ENCODE measurements at places on chromosomes 6 and 20.

- ATAC-seq = peak; percentile 60
Observed at GRCh38 chr6:138817799-138818198, 21.9 kb downstream of the ECT2L start.

- ATAC-seq = peak; percentile 57
Observed at GRCh38 chr6:158046201-158047126, 64.8 kb downstream of the SYNJ2 start.

GRCh38 chr20:39081255-39081654 is 119.1 kb downstream of the DHX35 start:
- ATAC-seq = peak; percentile 66

DNA sequence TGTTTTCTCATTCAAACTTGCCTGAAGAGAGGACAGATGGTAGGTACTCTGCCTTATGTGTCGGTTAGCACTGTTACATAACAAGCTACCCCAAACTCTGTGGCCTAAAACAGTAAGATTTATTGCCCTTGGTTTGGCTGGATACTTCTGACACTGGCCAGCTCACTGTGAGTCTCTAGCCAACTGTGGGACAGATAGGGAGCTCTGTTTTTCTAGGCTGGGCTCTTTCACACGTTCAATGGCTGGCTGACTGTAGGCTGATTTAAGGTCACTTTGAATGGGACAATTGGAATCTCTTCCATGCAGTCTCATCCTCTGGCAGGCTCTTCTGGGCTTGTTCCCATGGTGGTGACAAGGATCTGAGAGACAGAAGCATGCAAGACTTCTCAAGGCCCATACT is 39.4 kb upstream of the JAG1 start:
- ATAC-seq = no peak

- no peak for ATAC-seq
Observed at GRCh38 chr6:45572833-45573232, 195.1 kb upstream of the SUPT3H start.

GRCh38 chr6:117494694-117495318 is 12.3 kb downstream of the DCBLD1 start:
- no peak for ATAC-seq

DNA sequence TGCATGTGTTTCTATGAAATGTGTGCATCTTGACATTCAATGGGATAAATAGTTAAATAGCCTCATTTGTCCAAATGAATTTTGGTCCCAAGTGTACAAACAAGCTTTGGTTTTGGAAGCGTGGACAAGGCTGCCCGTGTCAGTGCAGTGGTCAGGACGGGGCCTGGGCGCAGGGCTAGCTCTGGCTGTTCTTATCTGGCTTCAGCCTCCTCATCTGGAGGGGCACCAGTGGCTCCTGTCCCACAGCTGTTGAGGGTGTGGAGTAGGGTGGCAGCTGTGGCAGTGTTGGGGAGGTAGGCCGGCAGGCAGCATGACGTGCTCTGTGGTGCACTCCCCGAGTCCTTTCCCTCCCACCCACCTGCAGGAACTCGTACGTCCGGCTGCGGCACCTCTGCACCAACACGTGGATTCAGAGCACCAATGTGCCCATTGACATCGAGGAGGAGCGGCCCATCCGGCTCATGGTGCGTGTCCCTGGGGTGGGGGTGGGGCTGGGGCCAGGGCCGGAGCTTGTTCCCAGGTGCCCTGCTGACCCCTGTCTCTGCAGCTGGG is 43.5 kb downstream of the ITPR3 start:
- ATAC-seq = no peak

DNA sequence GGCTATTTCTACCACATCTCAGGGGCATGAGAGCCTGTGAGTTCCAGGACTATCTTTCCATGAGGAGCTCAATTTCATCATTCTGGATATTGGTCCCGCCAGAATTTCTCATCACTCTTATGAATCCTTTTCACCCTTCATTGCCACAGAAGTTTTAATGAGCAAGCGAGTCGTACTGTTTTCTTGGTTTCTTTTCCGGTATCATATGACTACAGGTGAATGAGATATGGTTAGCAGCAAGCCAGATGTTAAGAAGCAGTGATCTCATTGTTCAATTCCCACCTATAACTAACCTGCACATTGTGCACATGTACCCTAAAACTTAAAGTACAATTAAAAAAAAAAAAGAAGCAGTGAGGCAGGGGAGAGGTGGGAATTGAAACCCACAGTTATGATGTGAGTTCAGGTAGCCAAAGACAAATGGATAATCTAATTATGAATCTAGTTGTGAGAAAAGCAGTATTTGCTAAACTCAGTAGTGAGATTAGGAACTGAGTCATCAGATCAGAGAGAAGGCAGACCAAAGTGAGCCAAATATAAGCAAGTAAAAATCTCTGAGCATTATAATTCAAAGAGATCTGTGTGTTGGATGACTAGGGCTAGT is 78.0 kb upstream of the ELOVL5 start:
- ATAC-seq = peak; percentile 95

DNA sequence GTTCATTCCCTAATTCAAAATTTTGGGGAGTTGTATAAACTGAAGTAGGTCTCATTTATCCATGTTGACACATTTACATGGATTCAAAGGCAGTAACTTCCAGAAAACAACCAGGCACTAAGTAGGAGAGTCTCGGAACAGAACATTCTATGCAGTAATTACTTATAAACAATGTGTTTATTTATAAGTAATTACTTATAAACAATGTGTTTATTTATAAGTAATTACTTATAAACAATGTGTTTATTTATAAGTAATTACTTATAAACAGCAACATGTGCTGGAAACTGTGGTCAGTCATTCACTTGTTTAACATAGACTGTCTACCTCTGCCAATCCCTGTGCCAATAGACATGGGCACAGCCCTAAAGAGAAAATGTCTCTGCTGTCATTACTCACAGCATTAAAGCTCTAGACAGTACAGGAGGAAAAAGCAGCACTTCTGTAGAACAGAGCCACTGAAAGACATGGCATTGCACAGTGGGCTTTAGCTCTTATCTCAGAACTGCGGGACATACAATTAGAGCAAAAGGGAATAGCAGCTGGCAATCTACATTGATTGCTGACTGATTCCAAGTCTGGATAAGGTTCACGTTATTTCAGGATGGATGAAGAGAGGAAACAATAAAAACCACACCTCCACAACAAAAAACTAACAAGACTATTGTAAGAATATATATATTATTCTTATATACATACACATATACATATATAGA is 188.2 kb downstream of the WDR27 start:
- no peak for ATAC-seq

DNA sequence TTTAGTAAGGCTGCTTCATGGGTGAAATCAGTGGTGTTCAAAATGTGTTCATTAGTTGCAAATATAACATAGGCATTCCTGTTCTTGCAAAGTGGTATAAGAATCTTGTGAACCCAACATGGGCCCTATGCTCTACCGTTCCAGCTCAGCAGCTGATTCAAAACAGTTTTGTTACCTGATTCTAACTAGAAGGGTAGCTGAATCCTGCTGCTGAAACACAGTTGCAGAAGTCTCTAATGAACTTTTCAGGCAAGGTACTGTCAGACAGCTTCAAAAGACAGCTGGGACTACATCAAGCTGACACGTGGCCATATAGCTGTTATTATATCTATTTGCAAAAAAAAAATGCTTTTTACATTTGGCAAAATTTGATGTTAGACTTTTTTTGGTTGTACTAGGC is 22.7 kb downstream of the THEMIS start:
- ATAC-seq = no peak

DNA sequence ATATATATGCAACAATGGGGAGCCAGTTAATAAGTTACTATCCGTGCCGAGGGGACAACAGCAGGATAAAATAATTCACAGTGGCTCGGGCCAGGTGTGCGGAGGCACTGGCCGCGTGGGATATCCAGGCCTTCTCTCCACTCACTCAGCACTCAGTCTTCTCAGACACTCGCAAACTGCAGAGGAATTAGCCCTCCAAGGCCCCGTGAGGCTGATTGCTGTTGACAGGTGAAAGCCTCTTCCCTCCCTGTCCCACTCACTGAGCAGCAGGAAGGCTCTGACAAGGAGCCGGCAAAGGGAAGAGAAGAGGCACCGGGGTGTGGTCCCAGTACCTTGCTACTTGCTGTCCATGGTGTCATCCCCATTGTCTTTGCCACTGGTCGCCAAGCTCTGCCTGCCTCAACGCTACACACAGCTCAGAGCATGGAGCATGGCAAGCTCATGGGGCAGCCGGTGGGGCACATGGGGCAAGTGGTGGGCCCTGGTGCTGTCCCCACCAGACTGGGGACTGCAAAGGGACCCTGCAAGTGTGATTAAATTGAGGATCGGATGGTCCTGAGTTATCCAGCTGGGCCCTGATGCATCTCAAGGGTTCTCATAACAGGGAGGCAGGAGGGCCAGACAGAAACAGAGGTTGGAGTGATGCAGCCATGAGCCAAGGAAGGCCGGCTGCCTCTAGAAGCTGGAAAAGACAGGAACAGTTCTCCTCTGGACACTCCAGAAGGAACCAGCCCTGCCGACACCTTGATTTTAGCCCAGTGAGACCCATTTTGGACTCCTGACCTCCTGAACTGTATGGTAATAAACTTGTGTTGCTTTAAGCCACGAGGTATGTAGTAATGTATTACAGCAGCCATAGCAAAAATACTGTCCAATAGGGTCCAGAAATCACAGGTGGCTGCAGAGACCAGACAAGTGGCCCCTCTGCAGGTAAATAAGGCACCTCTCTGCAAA is 119.7 kb downstream of the PSMB1 start:
- no peak for ATAC-seq

DNA sequence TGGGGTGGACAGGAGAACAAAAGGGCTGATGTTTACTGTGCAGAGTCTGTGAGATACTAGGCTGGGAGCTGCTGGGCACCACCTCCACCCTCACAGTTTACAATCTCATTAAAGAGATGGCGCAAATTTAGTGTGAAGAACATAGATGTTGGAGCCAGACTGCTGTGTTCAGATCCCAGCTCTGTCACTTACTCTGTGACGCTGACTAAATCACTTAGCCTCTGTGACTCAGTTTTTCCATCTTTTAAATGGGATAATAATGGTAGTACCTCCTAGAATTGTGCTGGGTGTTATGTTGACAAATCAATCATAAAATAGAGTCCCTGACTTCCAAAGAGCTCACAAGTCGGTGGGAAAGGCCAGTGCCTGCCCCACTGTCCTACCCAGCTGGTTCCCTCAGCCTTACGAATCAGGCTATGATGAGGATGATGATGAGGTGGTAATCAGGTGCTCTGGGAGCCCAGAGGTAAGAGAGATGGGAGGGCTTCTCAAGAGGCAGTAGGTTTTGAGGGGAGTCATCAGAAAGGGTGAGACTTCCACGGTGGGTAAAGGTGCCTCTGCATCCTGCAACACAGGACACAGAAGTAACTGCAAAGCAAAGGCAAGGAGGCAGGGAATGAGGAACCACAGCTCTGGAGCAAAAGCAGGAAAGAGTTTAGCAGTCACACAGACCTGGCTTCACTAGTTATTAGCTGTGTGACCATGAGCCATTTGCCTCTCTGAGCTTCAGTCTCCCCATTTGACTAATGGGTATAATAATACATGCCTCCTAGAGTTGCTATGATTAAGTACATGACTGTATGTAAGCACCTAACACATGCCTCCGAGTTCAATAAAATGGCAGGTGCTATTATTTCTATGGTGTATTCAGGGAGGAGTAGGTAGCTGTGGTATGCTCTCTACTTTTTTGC is 8.9 kb downstream of the FYN start:
- ATAC-seq = peak; percentile 72

DNA sequence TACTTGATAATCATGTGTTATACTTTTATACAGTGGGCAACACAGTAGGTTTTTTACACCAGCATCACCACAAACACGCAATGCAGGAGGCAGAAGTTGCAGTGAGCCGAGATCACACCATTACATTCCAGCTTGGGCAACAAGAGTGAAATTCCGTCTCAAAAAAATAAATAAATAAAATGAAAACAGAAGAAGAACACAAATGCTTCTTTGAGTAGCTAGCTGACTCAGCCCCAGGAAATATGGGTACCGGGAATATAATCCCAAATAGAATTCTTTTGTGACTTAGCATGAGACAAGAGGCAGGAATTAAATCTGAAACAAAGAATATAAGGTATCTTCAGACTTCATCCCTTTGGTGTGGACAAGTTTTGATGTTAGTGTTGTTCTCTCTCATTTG is 164.2 kb upstream of the ATXN1 start:
- ATAC-seq = no peak

DNA sequence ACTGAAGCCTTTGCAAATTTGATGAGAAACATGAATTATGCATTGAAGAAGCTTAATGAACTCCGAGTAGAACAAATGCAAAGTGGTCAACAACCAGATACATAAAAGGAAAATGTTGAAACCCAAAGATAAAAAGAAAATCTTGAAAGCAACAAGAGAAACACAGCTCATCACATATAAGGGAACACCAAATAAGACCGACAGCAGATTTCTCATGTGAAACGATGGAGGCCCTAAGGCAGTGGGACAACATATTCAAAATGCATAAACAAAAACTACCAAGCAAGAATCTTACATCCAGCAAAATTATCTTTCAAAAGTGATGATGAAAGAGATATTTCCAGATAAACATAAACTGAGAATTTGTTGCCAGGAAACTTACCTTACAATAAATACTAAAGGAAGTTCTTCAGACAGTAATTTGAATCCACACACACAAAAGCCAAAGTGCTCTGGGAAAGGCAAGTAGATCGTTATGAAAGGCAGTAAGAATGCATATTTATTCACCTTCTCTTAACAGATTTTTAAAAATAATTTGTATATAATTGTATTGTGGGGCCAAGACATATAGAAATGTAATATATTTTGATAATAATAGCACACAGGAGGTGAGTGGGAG is 22.5 kb downstream of the SLC52A3 start:
- no peak for ATAC-seq

DNA sequence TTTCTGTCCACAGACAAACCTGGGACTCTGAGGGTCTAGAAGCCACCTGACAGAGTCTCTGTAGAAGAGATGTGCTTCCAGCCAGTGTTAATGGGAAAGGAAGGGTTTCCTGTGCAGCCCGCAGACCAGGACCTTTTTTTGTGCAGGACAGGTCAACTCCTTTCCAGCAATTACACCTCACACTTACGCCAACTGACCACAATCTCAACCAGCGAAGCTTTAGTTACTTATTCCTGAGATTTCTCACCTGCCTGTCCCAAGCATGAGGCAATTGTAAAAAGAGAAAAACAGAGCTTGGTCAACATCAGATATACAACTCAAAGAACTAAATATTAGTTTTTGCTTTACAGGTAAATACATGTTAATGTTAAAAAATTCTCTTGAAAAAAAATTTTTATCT is 393.8 kb upstream of the ID4 start:
- ATAC-seq = no peak

DNA sequence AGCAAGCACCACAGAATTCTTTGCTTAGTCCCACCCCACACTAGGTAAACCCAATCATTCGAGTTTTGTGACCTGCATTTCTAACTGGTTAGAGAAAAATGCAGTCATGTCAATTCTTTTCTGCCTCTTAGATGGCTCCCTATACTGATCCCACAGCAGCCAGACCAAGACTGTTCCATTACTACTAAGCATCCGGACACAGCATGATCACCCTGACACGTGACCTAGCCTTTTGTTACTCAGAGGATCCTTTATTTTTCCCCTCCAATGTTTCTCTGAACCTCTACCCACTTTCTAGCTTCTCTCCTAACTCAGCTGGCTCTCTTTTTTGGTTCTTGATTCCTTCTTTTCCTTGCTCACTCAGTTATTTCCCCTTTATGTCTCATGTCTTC is 87.9 kb downstream of the PDE10A start:
- ATAC-seq = no peak
